Muscle of back (tissue), 13 donors: ENCODE measurements at places on chromosomes 7 and 10.

GRCh38 chr7:31309407-31309806 is 31.1 kb downstream of the NEUROD6 start:
- no peak for DNase-seq

DNA sequence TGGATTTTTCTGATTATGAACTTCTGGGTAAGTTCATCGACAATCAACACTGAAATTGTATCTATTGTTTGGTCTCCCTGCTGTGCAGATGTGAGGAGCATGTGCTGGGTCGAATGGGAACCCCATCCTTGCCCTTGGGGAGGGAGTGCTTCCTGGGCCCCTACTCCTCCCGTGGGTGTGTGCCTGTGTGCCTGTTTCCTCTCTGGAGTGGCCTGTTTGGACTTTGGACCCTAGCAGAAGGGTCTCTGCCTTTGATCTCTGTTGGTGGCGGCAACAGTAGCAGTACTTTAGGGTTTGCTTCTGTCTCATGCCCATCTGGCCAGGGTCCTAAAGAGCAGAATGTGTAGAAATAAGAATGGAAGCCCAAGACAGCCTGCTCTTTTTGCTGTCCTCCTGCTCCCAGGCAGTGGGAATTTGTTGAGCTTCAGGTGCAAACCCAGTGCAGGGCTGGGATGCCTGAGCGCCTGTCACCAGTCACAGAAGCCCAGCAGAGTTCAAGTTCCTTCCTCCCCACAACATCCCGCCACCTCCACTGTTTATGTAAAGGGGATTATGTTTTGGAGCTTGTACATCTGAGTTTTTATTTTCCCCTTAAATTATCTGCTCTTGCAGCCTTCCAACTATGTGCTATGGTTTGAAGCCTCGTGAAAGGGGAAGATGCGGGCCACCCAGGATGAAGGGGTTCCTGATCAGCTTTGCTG is 1.5 kb upstream of the TACR2 start:
- DNase-seq = no peak

- DNase-seq = no peak
Observed at GRCh38 chr10:97057491-97058235, 128.1 kb downstream of the SLIT1 start.

- no peak for DNase-seq
Observed at GRCh38 chr7:102251531-102252365, 34.9 kb upstream of the SH2B2 start.

- DNase-seq = no peak
Observed at GRCh38 chr10:104328646-104328895, 9.7 kb downstream of the ITPRIP start.

DNA sequence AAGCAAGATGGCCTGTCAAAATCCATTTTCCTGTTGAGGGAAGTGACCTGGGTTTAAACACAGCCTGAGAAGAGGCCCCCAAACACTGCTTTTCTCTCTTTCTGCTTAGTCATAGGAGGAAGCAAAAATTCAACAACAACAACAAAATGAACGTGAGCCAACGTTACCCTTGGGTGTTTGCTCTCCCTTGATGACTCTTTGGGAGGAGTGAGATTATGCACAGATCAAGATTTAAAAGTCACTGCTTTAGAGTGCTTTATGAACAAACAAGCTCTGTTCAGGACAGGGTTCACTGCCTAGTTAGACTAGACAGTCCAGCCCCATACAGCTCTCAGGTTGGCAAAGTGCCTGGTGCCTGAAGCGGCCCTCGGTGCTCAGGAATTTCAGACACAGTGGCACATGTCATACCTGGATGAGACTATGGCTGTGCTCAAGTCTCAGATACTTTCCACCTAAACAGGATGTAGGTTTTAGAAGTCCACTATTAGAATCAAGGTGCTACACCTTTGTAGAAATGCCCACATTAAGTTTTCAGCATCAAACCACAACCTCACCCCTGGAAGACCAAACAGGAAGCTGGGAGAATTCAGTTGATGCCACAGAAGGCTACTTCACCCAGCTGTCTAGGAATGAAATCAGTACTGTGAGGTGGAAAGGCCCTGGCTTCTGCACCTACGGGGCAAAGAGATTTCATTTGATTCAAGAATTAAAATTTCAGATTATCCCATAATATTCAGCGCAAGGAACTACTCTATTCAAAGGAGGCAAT is 38.7 kb downstream of the DENND11 start:
- DNase-seq = no peak

DNA sequence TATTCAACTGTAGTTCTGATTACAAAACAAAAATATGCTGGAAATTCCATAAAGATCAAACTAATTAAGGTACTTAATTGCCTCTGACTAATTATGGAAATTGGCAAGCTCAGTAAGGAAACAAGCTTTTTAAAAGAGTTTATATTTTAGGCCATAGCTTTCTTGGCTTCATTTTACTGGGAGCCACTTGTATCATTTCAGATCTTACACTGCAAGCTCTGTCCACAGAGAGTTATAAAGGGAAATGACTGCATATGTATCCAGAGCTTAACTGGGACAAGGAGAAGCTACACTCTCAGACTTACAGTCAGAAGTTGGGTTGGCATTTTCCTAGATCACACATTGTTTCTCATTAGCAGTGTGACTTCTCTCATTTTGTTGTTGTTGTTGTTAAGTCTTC is 92.4 kb downstream of the LRRN3 start:
- DNase-seq = no peak

DNA sequence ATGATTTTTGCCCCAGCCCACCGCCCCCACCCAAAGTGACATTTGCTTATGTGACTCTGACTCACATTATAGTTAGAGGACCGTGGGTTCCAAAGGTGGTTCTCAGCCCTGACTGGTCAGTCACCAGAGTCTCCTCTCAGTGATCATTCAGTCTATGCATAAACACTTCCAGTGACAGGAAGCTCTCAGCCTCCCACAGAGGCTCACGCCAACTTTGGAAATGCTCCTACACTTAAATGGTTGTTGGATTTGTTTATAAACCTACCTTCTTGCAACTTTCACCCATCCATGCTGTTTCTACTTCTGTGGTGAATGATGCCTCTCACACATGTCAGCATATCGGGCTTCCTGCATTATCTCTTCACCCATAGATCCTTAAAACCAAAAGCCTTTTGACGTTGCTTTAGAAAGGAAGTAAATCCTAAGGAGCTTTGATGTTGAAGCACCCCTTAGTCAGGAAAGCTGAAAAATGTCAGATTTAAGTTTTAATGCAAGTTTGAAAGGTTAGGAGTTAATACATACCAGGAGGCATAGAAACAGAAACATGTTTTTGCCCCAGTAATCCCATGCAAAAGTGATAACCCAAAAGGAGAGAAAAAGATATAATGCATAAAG is 46.5 kb upstream of the FGL2 start:
- DNase-seq = no peak

DNA sequence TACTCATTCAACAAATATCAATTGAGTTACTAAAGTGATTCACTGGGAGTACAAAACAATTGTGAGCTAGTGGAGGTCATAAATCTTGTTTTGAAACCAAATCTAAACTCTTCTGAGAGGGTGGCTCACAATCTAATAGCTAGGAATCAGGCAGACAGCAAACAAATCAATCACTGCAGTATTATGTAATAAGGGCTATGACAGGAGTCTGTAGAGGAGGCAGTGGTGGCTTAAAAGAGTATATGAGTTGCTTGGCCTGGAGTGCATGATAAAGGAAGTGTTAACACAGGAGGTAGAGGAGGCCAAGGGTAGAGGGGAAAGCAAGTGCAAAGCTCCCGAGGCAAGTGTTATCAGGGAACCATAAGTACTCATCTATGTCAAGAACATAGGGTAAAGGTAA is 16.5 kb downstream of the MYPN start:
- DNase-seq = no peak

DNA sequence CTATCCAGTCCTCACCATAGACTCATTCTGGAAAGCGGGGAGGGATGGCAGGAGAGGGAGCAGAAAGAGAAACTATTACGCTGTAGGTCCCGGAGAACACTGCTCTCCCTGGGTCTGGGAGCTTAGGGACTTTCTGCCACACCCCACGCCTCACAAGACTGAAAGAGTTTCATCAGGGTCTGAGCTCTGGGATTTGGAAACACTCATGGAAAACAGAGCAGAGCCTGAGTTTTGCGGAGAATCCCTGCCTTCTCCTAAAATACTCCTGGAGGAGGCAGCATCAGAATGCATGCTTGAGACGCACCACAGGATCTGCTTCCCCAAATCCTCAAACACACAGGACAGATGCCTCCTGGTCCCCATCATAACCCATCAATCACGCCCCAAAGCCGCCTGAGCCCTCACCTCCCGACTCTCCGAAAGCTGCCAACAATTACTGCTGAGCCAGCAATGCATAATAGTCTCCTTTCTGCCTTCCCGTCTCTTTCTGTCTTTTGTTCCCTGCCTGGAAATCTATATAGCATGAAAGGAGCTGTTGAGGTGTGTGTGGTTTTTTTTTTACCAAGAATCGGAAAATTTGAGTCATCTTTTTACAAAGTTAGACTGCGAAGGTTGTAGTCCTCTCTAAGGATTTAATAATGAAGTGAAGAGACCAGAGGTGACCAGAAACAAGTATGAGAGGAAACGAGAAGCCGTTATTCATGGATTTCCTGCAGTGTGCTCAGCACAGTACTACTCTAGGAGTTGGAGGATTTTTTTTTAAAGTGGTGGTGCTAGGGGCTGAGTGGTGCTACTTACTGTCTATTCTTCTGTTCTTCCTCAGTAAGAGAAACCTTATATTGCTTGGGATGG is 37.7 kb downstream of the ASB13 start:
- peak; percentile 84 for DNase-seq

GRCh38 chr7:152967958-152968357 is 208.4 kb downstream of the ACTR3B start:
- no peak for DNase-seq

- DNase-seq = peak; percentile 22
Observed at GRCh38 chr7:77752016-77752415, 46.2 kb downstream of the TMEM60 start.
